ENCODE measurements at places on chromosomes 1 and 21. TPM values are rescaled to one million over a fixed set of nuclear protein-coding genes. Genes with fewer than 3 reads are reported as not detected.
A peak's percentile ranks its signal among the peaks of the same experiment; 100 is the strongest.

The GNG12 gene
- under 0.01 TPM for total RNA-seq

DNA sequence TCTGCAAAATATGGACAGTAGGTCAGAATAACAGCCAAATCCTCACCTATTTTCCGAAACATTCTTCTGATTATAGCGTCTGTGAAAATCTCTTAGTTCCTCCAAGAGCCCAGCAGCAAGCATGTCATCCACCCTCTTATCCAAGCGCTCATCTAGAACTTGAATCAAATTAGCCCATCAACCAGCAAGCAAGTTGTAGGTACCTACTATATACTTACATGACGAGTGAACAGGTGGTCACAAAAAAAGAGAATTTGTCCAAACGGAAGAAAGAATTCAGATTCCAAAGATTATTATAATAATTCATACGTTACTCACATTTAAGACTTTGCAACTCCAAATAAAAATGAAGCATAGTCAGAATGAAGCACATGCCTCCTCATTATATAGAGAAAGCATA lies 35.4 kb downstream of the TRIT1 start:
- no peak for DNase-seq

DNA sequence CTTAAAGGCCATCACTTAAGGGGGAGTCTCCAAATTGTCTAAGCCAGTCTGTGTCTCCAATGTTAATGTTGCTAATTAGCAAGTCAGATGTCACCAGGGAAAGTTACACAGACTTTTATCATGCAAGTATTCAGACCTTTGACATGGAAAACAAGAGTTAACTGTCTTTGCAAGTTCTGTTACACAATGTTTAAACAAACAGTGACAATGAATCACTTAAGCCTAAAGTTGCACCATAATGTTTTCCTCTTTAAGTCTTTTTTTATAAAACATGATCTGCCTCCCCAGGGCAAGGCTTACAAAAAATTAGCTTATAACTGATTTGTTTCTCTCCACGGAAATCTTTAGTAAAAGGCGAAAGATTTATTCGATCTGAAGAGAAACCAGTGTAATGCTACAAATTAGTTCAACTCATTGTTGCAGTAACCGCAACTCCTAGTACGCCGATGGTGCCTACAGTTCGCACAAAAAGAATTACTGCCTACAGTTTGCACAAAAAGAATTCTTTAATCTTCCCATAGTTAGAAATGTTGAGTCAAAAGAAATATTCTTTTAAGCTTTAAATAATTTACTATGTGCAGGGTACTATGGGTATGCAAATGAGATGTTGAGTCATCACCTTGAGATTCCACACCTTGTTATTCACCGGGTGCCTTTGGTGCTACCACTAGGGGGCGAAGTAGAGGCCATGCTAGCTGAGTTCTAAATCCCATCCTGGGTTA lies 45.3 kb downstream of the HHAT start:
- DNase-seq: peak; percentile 36

The OR6P1 gene
- not detected for total RNA-seq

GRCh38 chr1:43440358-43440757 lies 13.4 kb downstream of the HYI start:
- no peak for DNase-seq

GRCh38 chr1:44557778-44558177 lies 116.5 kb downstream of the TMEM53 start:
- DNase-seq: peak; percentile 16

DNA sequence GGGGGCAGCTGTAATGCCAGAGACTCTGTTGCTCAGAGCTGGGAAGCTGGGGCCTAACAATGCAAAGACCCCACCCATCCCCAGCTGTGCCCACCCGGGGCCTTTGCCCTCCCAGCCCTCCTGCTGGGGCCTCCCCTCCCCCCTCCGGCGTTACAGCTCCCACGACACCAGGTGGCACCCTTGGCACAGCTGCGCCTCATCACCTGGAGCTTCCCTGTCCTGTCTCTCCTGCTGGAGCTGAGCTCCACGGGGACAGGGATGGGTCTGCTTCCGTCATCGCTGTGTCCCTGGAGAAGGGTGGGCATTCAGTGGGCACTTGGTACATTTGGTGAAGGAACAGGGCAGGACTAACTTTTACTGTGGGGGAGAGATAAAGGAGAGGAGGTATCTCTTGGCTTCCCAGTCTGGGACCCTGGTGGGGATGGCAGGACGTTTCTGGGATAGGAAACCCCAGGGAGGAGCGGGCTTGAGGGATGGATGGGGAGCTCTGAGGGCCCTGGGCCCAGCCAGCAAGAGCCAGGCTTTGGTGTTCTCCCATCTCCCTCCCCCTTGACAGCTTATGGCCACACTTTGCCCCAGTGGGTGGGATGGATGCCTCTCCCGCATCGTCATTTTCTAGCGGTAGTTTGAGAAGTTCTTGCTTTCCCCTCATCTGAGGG lies 453.2 kb downstream of the PTPRU start:
- DNase-seq: no peak

The AUNIP gene
- total RNA-seq: 1.3 TPM

The RPL22 gene
- 68.1 TPM for total RNA-seq
